Progenitor cell of endocrine pancreas (in vitro differentiated cells): ENCODE measurements at places on chromosomes 1 and 21. TPM values are rescaled to one million over a fixed set of nuclear protein-coding genes. Genes with fewer than 3 reads are reported as not detected.

RGS18 gene
- total RNA-seq = not detected in 2 replicates

CFHR3 gene
- total RNA-seq = 0.31 and 0.55 TPM in 2 replicates

GUCA2A gene
- total RNA-seq = not detected in 2 replicates

MAN1C1 gene
- total RNA-seq = 4.8 and 5.1 TPM in 2 replicates

FAM151A gene
- 0.33 TPM in 1 of 2 replicates, not detected in the other for total RNA-seq

PEF1 gene
- total RNA-seq = 39.1 and 42.8 TPM in 2 replicates

- DNase-seq = no peak
These were observed 89.9 kb downstream of the RASAL2 start for GRCh38 chr1:178183796-178184195.

DNA sequence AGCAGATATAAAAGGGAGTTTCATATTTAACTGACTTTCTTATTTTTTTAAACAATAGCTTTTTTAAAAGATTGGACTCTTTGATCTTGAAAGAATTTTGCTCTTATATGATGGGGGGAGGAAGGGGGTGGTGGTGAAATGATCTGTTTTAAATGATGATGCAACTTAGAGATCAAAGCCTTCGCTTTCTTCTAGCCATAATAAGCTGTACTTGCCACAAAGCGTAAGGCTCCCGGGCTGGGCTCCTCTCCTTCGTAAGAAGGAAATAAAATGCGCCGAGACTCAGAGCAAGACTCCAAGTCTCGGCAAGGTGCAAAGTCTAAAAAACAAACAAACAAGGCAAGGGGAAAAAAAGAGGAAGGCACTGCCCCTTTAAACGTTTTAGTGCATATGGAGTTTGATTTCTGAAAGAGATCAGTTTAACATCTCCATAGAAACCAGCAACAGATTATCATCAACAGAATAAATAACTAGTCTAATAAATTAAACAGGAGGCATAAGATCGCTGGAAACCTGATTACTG is 3.3 kb downstream of the CASZ1 start:
- no peak for DNase-seq

DNA sequence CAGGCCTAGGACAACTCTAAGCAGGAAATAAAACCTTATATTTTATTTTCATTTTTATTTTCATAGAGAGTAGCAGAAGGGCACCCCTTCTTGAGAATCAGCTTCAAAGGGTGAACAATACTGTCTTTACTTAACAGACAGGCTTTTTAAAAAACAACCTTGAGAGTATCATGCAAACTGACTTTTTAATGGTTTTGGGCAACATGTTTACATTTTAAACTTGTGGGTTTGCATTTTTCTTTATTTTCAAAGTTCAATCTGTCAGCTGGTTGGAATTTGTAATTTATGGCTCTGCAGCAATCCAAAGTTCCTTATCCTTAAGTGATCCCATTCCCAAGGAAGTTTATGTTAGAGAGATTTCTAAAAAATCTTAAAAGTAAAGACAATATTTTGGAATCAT is 392.3 kb upstream of the ADAMTS5 start:
- DNase-seq = no peak

GRCh38 chr1:202274611-202275010 is 67.1 kb downstream of the UBE2T start:
- no peak for DNase-seq

- no peak for DNase-seq
These were observed at the start of gene TMPRSS3 for GRCh38 chr21:42395905-42396651. Gene TMPRSS3, minus strand, starts transcription at chr21:42396052. Its CDS starts 635 bp downstream, at chr21:42395417.

DNA sequence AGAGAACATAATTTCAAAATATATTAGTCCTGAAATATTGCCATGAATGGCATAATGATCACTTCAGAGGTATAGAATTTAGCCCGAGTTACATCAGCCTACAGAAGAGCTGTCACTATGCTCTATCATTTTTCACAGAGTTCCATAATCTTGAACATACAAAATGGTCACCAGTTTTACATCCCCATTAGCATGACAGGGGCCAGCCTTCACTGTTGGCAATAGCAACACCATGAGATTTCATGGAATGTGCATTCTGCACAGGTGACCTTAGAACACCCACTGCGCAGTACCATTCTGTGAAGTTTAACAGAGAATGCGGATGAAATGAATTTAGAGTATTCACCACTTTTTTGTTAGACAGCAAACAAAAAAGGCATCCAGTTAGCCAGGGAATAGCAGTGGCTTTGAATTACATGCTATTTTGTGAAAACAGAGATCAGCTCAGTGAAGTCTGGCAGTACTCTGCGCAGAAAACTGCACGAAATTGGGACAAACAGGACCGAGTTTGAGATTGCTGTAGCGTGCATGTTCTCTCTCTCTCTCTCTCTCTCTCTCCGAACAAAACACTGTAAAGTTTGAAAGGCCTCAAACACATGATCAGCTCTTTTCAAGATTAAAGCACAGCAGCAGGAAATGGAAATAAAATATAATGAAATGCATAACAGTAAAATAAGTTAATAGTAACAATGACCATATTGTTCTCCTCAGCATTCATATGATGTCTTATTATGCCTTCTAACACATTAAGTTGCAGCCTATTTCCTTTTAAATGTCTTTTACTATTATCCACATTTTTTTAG is 349.3 kb downstream of the USH2A start:
- DNase-seq = no peak

DNA sequence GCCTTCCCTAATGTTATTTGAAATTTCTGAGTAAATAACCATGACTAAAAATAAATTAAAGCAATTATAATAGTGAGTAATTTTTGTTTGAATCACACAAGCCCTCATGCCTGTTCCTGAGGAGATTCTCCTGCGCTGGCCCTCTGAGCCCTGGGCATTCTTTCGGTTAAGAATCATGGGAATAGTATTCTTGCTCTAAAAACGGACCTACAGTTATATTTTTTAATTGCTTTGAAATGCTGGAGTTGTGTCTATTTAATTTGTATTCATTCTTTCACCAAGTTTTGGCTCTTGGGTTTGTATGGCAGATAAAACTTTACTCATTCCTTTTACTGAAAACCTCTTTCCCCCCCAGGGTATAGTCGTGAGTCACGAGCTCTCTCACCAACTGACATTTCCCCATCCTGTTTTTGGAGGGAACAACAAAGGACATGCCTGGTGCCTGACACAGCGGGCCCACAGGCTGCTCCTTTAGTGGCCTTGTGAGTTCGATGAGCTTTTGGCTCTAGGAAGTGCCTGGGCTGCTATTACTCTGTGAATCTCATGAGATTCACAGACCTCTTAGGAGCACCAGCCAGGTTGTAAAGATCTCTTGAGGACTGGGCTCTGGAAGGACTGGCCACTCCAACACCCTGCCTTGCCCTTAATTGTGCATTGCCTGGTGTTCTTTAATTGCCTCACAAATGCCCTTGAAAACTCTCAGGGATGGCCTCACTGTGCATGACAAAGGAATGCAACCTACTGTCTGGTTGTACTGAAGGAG is 58.6 kb downstream of the DDR2 start:
- DNase-seq = no peak

DNA sequence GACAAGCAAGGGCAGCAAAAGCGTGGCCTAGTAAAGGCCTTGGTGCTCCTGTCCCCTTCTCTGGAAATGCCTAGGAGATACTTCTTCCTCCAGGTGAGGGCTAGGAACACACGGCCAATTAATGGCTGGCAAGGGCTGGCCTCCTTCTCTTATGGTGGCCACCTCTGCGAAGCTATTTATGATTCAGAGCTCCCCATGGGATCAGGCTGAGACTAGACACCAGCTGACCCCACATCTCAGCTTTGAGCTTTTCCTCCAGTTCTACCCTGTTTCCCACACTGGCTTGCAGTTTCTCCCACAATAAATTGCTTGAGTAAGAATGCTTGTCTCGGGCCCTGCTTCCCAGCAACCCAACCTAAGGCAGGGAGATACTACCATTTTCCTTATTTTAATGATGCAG is 53.7 kb downstream of the CAMK2N1 start:
- no peak for DNase-seq

DNA sequence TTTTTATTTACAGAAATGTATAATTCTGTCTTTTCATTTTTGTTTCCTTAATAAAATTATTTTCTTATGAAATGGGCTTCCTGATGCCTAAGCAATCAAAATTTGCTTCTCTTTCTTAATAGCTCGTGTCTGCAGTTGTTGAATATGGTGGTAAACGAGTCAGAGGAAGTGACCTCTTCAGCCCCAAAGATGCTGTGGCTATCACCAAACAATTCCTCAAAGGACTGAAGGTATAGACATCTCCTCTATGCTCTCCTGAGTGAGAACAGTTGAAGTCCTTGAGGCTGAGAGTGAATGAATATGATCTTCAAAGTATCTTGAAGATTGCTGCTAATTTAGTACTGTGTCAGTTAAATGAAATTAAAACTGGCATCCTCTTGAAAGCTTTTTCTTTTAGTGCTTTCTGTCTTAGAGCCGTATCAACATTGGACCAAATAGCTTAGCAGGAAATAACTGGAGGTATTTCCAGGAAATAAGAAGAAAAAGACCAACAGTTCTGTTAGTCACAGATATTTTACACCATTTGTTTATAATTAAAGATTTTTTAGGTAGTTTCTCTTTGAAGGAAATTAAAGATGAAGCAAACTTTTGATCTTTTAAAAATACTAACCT is 24.7 kb downstream of the VPS45 start:
- DNase-seq = no peak

DNA sequence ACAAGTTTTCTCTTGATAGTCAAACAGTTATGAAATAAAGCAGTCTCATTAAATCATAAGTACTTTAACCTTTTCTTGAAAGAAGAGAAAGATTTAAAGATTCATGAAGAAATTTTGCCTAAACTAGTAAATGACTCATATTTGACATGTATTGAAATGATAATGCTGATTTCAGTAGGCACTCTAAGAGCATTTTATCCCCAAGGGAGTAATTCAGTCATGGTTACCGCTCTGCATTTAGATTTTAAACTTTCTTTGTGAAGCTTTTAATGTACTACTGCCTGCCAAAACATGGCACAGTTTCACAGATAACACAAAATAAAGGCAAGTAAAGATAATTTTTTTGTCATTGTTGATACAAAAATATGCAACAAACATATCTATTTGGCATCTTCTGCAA is 6.8 kb downstream of the USH2A start:
- DNase-seq = no peak

- DNase-seq = no peak
These were observed 75.1 kb downstream of the CNST start for GRCh38 chr1:246641394-246641793.

DNA sequence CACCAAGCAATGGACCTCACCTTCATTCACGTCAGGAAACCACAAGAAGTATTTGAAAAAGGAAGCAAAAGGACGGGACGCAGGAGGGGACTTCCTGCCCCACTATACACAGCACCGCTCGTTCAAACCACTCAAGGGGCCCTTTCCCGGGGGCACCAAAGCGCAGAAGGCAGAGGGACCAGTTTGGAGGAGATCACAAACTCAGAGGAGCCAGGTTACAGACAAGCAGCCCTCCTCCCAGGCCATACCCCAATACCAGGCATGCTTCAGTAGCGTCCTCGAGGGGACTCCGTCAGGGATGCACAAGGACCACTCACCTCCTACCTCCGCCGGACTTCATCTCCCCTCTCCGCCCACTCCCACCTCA is 685 bp downstream of the CRTC2 start:
- DNase-seq = no peak
